CD4-positive, alpha-beta T cell treated with Interleukin-1 beta for 1 hour (primary cell): ENCODE measurements at places on chromosomes 3 and 15.

- DNase-seq, result no peak
Observed at GRCh38 chr15:36769098-36769497, 189.7 kb downstream of the CDIN1 start.

GRCh38 chr15:52261498-52262242 is 33.9 kb downstream of the MYO5C start:
- peak; percentile 65 for DNase-seq

DNA sequence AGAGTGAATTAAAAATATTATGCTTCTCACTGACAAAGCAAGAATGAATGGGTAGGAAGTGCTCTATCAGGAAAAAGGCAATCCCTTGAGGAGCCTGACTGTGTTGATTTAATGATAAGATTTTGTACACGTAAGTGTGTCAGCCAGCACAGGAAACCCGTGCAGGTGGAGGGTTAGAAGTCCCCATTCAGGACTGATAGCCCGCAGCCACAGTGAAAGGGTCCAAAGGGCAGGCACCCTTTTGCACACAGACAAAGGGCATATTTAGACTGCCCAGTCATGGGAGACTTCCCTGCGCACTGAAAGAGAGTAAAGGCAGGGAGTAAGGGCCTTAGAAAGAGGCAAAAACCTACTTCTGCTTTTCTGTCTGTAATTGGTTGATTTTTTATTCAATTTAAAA is 26.4 kb upstream of the SKIL start:
- DNase-seq, result no peak

DNA sequence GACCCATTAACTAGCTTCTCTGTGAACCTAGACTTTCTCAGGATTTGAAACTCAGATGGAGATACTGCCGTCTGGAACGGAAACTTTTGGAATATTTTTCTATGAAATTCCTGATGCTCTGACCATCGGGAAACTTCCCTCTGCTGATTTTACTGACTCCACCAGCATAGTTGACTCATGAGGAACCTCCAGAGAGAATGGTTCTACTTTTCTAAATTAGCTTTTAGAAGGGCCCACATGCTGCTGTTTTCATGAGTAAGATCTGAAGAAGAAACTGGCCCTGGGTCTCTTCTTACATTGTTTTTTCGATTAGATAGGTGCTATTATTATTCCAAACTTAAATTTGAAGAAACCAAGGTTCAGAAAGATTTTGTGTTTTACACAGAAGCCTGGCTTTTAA is 326.3 kb upstream of the NR2E3 start:
- DNase-seq, result no peak

- no peak for DNase-seq
Observed at GRCh38 chr3:69999140-70000027, at the start of gene SAMMSON. Gene SAMMSON (plus strand): TSS chr3:69999733.
